Activated naive CD4-positive, alpha-beta T cell treated with anti-CD3 and anti-CD28 coated beads for 36 hours (primary cell): ENCODE measurements at places on chromosomes 2 and 18. TPM values are rescaled to one million over a fixed set of nuclear protein-coding genes. Genes with fewer than 3 reads are reported as not detected.

Gene IL1A
- 0.29 TPM for total RNA-seq

- DNase-seq, result no peak
These were observed 47.5 kb upstream of the TXNDC2 start for GRCh38 chr18:9838144-9838877.

- peak; percentile 93 for DNase-seq
These were observed 164.3 kb downstream of the BCL2 start for GRCh38 chr18:63155169-63155852.

- no peak for DNase-seq
These were observed 326.9 kb upstream of the TNP1 start for GRCh38 chr2:217186668-217187159.

GRCh38 chr18:79642626-79643025, 37.0 kb upstream of the CTDP1 start:
- DNase-seq, result no peak

DNA sequence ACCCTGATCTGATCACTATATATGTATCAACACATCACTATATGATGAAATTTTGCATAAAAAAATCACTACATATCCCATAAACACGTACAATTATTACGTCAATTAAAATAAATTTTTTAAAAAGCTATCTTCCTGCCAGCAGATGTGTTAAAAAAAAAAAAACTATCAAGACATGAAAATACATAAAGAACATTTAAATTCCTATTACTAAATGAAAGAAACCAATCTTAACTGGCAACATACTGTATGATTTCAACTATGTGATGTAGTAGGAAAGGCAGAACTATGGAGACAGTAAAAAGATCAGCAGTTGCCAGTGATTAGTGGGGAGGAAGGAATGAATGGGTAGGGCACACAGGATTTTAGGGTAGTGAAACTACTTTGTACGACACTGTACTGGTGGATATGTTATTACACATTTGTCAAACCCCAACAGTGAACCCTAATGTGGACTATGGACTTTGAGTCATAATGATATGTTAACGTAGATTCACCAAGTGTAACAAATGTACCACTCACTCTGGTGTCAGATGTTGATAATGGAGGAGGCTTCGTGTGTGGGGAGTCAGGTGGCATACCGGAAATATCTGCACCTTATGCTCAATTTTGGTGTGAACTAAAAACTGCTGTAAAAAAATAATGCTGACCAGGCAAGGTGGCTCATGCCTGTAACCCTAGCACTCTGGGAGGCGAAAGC, 27.4 kb downstream of the USP34 start:
- DNase-seq, result no peak

DNA sequence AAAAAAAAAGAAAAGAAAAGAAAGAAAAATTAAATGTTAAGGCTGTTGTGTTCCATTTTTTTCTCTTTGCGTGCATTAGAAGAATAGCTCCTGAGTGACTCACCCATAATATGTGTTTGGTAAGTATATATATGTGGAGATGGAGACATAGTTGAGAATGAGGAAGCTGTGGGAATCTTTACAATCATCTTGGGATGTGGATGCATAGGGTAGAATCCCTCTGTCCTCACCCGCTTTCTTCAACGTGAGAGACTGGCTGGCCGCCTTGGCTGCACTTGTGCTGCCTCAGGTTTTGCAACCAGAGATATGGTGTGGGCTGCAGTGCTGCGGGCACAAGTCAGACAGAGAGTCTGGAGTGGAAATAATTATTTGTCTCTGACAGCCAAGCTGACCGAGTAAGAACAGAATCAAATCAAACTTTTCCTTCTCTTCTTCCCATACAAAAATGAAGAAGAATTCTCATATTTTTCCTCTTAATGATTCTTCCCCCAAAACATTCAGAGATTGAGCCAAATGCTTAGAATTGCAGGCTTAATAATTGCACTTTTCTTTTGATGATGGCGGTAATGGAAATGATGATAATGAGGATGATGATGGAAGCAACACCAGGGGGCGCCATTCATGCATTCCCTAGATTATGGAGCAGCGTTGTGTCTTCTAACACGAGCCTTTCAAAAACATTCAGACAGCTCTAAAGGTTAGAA, 48.5 kb downstream of the SERPINB7 start:
- peak; percentile 60 for DNase-seq
